ENCODE measurements at places on chromosomes 5 and 9.

- peak; percentile 18 for DNase-seq
Observed at GRCh38 chr5:127572930-127573329, 55.5 kb downstream of the PRRC1 start.

- DNase-seq, result no peak
Observed at GRCh38 chr9:5042661-5043178, 57.6 kb downstream of the JAK2 start.

DNA sequence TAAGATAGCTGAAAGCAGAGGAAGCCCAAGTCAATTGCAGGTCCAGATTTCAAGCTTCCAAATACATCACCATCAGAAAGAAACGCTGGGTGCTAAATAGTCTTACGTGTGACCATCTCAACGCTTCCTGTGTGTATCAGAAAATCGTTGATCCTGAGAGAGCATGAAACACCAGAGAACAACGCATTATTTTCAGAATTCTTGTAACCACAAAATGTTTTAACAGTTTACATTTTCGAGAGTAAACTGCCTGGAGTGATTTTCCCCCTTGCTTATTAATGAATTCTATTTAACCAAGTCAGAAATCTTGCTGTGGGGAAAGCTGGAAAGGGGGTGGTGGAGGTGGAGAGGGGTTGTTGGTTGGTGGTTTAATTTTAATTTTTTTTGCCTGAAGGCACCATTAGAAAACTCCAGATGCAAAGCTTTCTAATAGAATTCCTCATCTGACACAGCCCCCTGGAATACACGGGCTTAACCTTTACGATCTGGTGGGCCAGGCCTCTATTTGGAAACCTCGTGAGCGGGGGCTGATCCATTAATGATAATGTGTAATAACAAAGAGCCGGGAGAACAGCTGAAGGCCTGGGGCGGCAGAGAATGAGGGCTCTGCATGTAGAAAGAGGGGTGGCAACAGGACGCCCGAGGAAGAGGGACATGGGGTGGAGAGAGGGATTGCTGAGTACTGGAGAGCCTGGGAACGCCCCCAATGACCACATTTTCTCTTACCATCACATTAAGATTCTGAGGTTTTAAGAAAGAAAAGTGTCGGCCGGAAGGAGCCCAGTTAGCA, 124.5 kb upstream of the NFIB start:
- DNase-seq, result no peak

DNA sequence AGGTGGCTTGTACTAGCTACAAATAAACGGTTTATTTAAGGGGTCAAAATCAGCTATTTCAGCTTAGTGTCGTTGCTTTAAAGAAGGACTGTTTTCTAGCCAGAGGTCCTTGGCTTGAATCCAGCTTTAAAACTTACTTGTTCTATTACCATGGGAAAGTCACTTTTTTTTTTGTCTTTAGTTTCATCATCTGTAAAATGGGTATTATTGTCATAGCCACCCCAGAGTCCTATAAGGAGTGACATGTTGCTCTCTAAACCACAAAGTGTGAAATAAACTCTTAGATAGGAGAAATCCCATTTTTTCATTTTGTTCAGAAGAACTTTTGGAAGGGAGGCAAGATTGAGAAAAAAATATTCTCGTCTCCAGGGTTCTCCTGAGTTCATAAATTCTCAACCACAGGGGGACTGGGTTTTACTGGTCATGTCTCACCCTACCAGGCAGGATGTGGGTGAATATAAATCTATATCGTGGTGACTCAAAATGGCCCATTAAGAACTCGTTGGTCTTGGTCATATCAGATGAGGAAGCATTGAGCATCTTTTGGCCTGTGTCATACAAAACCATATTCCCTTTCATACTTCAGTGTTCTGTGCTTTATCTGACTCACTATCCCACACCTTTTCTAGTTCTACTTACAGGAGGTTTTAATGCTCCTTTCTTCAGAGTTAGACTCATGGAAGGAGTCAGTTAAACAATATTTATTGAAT, 202.7 kb upstream of the NR3C1 start:
- DNase-seq, result peak; percentile 94

GRCh38 chr9:127497656-127498290, 46.5 kb downstream of the LRSAM1 start:
- DNase-seq, result no peak

GRCh38 chr9:108211411-108211955, 644.3 kb downstream of the ACTL7B start:
- no peak for DNase-seq

- no peak for DNase-seq
Observed at GRCh38 chr5:64437496-64437895, 68.3 kb upstream of the RGS7BP start.

DNA sequence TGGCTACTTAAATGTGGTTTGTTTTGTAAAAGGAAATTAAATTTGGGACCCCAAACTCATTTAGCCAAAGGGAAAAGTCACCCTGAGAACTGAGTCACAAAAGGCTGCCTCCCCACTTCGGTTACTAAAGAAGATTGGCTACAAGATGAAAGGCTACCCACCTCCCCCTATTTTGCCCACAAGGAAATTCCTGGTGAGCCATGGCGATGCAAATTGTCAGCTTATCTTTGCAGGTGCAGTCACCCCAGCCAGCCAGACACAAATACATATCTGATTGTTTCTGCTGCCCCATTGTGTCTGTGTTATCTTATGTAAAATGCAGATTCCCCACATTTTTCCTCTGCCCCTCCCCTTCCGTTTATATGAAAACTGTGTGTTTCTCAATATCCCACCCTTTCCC, 8.9 kb downstream of the PAEP start:
- no peak for DNase-seq

GRCh38 chr9:21558615-21559401, 76.7 kb upstream of the IFNE start:
- DNase-seq, result no peak

DNA sequence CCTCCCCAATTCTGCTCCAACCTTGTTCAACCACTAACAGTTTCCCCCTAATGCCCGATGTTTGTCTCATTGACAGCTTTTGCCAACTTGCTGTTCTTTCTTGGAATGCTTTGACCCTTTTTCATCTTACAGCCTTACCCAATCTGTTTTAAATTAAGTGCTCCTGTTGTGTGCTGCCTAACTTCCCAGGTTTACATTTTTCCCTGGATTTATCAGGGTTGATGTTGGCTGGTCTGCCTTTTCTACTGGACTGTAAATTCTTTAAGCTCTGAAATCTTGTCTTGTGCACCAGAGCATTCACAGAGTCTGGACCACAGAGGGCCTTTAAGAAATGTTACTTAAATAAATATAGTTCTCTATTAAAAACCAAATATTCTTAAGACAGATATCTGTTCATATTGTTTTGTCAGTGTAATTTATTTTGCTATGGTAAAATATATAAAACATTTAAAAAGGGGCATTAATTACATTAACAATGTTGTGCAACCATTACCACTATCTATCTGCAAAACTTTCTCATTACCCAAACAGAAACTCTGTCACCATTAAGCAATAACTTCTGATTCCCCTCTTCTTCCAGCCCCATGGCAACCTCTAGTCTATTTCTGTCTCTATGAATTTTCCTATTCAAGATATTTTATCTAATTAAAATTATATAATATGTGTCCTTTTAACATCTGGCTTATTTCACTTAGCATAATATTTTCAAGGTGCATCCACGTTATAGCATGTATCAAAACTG, 73.0 kb downstream of the OSTF1 start:
- no peak for DNase-seq

Data from activated CD4-positive, alpha-beta T cell treated with anti-CD3 and anti-CD28 coated beads, Interleukin-10, Interleukin-2, amounts not matched to agents 100 ng/mL and 50 ng/mL, durations not matched to agents 16 hours and 8 hours (primary cell).